ENCODE measurements at places on chromosomes 16 and 17.

DNA sequence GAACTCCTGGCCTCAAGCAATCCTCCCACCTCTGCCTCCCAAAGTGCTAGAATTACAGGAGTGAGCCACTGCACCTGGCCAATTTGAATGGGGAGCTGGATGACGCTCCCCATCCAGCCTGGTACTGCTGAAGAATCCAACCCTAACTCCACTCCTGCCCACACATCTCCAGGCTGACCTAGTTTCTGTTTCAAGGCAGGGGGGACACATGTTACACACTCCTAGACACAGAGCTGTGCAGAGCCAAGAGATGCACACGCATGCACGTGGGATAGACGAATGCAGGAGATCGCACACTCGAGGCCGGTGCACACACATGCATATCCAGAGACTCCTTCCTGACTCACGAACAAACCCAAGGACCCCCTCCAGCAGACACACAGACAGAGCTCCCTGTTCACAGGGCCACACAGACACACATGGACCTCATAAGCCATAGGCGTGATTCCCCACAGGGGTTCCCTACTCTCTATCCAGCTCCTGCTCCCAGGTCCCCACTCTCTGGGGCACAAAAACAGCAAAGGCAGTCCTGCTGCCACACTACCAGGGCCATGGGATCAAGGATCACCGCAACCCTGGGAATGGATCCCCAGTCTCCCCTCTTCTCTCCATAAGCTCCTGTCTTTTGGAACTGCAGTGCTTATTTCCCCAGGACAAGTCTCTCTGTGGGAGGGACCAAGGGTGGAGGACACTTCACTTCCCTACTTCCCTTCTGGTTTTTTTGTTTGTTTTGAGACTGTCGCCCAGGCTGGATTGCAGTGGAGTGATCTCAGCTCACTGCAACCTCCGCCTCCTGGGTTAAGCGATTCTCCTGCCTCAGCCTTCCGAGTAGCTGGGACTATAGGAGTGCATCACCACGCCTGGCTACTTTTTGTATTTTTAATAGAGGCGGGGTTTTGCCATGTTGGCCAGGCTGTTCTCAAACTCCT, 14.4 kb downstream of the EPOP start:
- DNase-seq = no peak

- no peak for DNase-seq
These were observed 54.2 kb downstream of the NDEL1 start for GRCh38 chr17:8489841-8490240.

DNA sequence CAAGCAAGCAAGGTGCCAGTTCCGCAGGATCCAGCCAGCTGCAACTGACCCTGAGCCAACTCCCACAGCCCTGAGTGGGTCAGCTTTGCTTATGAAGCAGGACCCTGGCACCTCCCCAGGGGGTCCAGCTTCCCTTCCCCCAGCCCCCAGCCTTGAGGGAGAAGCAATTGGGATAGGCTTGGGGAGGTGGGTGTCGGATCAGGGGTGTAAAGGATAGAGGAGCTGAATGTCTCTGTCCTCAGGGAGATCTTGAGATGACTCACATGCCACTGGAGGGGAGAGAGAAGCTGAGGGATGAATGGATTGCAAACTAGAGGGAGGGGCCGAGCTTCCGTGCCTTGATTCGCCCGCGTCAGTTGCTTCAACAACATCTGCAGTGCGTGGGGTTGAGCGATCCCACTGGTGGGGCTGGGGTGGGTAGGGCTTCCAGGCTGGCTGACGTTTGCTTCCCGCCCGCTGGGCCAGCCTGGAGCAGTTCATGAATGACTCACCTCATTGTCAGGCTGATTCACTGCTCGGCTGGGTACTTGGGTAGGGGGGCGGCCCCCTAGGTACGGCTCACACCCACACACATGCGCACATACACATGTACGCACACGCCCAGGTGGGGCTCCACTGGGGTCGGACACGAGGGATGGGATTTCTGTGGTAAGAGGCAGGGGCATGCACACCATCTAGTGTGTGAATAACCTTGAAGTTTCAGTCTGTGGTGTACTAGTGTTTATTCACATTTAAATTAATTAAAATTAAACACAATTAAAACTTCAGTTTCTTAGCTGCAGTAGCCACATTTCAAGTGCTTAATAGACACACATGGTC, 3.6 kb upstream of the HROB start:
- DNase-seq = peak; percentile 100

- no peak for DNase-seq
These were observed 83.9 kb upstream of the IRX3 start for GRCh38 chr16:54370278-54371040.

DNA sequence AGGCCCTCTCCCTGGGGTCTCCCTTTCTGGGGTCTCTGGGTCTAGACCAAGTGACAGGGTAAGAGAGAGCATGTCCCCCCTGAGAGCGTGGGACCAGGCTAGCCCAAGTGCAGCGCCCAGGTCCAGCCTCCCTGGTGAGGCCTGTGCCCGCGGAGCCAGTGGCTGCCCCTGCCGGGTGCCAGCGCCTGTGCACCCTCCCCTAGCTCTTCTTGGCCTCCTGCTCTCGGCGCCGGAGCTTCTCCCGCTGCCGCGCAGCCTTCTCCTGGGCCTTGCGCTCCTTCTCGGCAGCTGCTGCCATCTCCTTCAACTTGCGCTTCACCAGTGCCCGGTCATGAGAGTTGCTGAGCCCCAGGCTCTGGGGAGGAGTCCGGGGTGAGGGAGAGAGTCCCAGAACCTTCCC, 17.3 kb downstream of the SAMD14 start:
- no peak for DNase-seq

GRCh38 chr16:86363057-86363490, 147.3 kb upstream of the FOXF1 start:
- DNase-seq = peak; percentile 99
